ENCODE measurements at places on chromosomes 11 and 22. TPM values are rescaled to one million over a fixed set of nuclear protein-coding genes. Genes with fewer than 3 reads are reported as not detected.

- no peak for DNase-seq
Observed at GRCh38 chr11:100918551-100919500, 210.8 kb downstream of the PGR start.

Gene OR5J2
- total RNA-seq: not detected

Gene CSRP3
- not detected for total RNA-seq

GRCh38 chr11:7436657-7437056, 48.6 kb upstream of the OLFML1 start:
- DNase-seq: no peak

Gene CRYBA4
- total RNA-seq: not detected

DNA sequence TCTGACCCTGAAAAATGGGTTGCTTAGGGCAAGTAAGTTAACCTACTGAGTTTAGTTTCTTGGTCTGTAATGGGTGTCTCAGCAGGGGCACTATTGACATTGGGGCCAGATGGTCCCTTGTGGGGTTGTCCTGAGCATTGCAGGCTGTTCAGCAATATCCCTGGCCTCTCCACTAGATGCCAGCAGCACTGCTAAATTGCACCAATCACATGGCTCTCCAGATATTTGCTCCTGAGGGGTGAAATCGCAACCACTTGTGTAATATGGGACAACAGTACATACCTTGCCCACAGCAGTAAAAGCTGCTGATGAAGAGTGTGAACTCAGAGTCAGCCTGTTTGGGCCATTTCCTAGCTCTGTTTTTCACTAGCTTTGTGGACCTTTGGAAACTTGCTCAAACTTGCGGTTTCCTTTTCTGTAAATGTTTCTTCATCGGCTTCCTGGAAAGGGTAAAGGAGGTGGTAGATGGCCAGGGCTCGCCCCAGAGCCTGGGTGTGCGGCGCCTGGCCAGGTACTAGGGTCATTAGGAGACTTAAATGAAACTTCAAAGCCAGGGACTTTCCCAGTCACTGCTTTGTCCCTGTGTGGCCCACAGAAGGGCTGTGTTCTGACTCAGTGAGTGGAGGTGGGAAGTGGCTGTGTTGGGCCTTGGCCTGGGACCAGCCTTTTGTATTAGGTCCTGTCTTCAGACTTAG, 13.0 kb downstream of the NCF4 start:
- no peak for DNase-seq

- no peak for DNase-seq
Observed at GRCh38 chr11:227824-228379, 8.2 kb downstream of the SIRT3 start.

Gene MYOD1
- not detected for total RNA-seq

Gene CCDC87
- total RNA-seq: 0.19 TPM

Gene P2RY6
- total RNA-seq: 2.5 TPM

DNA sequence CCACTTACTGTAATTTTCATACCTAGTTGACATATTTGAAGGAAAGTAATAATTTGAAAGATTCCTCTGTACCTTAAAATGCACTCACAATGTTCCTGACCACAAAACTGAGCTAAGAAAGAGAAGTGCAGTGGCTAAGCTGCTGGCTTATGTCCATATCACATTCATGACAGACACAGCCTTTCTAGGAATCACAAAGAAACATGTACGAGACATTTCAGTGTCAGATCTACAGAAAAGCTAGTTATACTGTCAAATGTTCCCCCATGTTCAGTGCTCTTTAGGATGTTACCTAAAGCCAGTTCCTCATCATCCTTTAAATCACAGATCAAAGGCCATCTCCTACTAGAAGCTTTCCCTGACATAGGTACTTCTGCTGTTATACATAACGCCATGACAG, 142.2 kb upstream of the C11orf58 start:
- DNase-seq: no peak

DNA sequence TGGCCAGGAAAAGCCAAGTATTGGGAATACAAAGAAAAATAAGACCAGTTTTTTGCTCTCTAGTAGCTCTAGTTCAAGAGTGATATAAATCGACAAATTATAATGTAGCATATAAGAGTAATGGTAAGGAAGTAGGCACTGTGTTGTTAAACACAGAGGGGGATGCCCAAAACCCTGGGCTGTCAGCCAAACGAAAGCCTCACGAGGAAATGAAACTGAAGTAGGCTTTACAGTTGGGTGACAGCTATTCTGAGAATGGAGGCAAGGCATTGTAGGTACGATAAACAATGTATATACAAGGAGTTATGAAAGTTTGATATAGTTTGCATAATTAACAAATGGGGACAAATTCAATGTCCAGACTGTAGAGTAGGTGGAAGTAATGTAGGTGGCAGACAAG, 176.4 kb downstream of the FAM181B start:
- no peak for DNase-seq

Gene NRXN2
- 2.3 TPM for total RNA-seq

Gene CDPF1
- total RNA-seq: 11.2 TPM

Gene PKP3
- total RNA-seq: 0.96 TPM

GRCh38 chr22:37075046-37075445, 23.5 kb downstream of the KCTD17 start:
- no peak for DNase-seq

Gene ADORA2A
- 3.3 TPM for total RNA-seq

DNA sequence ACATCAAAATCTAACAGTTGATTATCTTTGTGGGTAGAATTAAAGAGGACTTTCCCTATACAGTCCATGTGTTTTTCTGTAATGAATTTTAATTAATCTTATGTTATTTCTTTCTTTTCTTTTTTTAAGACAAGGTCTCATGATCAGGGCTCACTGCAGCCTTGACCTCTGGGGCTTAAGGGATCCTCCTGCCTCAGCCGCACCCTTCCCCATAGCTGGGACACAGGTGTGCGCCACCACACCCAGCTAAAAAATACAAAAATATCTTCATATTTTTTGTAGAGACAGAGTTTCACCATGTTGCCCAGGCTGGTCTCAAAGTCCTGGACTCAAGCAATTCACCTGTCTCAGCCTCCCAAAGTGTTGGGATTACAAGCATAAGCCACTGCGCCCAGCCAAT, 7.7 kb downstream of the RAB30 start:
- DNase-seq: no peak

DNA sequence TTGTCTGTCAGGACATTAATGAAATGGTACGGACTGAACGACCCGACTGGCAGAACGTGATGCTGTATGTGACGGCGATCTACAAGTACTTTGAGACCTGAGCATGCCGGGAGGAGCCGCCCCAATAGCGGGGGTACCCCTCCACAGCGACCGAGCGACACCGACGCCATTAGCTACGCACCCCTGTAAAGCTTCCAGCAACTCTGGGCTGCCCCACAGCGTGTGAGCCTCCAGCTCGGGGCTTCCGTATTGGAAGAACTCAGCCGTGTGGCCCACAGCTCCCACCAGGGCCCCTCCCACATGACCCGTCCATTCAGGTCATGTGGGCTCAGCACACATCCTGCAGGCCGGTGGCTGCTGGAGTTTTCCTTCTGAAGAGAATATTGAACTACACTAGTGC, 12.9 kb upstream of the ADORA2A start:
- no peak for DNase-seq

DNA sequence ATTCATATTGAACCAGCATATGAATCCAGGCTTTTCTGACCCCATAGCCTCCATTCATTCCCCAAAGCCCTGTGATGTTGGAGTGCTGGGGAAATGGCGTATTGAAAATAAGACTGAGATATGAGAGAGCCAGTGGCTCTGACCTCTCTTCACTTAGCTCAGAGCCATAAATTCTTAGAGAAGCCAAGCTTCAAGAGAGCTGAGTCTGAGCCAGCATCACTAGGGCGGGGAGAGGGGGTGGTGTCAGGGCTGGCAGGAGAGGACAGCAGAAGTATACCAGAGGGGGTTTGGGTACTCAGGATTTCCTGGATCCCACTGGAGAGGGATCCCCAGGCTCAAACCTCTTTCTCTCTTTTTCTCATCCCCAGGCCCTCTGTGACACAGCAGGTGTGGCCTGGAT, 16.7 kb upstream of the MOGAT2 start:
- no peak for DNase-seq

GRCh38 chr11:33214187-33214586, 43.0 kb upstream of the HIPK3 start:
- no peak for DNase-seq

DNA sequence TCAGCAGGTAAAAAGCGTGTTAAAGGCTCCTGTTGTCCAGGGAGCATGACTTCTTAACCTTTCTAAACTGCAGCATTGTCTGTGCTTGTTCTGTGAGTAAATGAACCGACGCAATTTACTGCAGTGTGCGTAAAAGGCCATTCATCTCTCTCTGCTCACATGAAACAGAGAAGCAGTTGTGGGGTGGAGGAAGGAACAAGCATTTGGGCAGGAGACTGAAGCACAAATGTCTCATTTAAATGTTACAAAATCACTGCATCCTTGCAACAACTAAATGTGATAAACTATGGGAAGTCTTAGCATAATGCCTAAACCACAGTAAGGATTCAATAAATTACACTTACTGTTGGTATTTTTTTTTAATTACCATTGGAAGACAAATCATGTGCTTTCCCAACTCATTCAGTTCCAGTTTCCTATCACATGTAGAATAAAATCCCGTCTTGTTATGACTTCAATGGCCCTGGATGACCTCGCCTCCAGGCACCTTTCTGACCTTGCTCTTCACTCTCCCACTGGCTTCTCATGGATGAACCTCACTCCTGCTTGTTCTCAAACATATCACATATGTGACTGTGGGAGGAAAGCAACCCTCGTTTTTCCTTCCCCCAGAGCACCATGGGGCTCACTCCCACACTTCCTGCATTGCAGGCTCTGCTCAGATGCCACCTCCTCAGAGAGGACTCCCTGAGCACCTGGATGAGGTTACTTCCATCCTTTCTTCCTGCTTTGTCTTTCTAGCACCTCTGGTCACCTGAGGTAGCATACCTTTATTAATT, 21.6 kb upstream of the RFPL2 start:
- no peak for DNase-seq

Gene TIMM8B
- 32.3 TPM for total RNA-seq

Gene HTR3B
- not detected for total RNA-seq

GRCh38 chr11:61697078-61697502, 16.9 kb downstream of the DAGLA start:
- no peak for DNase-seq

DNA sequence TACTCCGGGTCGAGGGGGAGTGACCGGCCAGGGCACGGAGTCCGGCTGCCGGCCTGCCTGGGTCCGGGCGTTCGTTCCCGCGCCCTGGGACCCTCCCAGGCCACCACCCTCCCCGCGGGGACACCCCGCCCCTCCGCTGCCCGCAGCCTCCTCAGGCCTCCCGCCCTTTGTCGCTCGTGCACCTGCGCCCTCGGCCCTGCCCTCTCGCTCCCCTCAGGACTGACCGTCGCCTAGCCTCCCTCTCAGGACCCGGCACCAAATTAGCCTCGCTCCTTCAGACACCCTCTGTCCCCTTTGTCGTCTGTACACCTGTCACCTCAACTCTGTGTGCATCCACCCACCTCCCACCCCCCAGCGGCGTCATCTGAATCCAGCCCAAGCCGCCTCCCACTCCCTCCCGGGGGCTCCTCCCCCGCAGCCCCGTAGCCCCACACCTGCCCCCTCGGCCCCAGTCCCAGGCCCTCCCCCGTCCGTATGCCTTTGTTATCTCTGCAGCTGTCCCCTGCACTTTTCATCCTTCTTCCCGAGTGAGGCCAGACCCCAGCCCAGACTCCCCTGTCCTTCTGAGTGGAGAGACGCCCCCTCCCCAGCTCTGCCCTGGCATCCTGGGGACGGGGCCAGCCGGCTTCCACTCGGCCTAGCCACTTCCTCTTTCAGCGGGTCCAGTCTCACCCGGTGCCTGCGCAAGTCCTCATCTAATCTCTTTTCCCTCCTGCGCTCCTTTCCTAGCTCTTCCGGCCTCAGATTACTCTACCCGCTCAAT, 643 bp downstream of the TIGD3 start:
- no peak for DNase-seq

DNA sequence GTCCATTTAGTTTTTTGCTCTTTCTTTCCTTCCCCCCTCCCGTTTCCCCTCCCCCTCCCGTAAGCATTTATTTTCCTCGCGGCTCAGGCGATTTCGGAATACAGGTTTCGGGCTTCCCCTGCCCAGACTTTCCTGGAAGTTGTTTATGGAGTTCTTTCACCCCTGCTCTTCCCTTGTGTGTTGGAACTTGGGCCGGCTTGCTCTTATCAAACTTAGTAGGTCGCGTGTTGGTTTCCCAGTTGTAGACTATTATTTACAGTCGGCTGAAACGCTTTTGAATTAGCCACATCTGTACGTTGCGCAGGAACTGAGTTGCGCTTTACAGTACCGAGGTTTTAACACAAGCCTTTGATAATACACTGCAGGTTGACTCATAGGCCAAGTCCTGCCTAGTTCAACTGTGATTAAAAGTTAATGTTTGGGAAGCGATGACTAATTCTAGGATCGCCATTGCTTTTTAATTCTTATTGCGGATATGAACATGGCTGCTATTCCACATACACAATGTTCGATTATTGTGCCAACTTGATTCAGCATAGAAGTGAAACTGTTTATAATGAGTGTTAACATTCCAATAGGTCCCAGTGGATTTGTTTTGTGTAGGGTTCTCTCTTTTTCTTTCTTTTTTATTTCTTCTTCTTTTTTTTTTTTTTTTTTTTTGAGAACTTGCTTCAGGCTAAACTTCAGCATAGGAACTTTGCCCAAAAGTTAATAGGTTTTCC, 1.7 kb downstream of the YAP1 start:
- no peak for DNase-seq

DNA sequence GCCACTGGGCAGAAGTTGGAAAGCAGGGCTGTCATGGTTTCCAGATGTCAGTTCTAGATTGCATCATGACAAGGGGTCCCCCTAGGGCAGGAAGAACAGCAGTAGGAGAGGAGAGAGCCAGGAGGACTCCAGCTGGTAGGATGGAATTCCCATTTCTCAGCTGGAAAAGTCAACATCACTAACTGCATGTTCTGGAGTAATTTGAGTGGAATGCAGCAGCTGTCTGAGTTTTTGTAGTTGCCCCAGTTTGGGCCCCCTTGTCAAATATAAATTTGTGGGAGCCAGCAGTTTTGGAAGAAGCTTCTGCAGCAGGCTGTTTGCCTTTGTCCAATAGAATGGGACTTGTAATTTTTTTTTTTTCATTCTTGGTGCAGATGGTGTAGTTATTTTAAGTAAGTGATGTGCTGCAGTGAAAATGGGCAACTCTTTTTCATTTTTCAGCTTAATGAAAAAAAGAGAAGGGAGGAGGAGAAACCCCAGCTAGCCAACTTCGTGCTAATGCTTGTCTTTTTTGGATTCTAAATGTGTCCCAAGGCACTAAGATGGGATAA, 86.9 kb downstream of the LDLRAD3 start:
- DNase-seq: no peak

Measured in omental fat pad (tissue), 4 donors.